ENCODE measurements at places on chromosomes 3 and 15.

- no peak for DNase-seq
Observed at GRCh38 chr3:22351806-22352205, 600.8 kb upstream of the ZNF385D start.

- DNase-seq = no peak
Observed at GRCh38 chr15:47442371-47442770, 274.9 kb upstream of the SEMA6D start.

DNA sequence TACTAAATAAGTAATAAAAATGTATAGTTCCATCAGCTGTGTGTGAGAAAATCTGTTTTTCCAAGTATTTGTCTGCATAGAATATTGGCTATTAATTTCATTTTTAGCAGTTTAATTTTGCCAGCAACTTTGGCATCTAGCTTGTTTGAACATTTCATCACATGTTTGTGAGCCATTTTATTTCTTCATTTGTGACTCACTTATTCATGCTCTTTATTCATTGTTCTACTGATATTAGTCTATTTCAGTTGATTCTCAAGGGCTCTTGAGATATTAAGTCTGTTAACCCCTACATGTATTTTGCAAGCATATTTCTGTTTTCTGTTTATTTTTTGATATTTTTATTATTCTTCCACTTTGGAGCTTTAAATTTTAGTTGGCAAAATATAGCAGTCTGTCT lies 74.0 kb upstream of the PHLDB2 start:
- DNase-seq = no peak

DNA sequence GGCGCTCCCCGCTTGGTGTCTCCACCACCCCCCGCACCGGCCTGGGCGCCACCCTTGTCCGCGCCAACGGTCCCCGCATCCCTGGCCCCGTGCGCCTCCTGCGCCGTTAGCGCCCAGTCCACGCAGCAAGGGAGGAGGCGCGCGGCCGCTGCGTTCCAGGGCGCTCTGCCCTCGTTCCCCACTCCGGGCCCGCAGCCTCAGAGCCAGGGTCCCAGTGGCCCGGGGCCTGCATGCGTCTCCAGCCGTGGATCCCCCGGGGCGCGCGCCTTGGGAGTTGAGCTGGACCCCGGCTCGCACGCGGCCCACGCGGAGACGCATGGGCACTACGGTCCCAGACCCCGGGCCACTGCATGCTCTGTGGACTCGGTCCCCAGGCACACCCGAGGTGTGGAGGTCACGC lies 7.4 kb upstream of the ITPKA start:
- DNase-seq = no peak

DNA sequence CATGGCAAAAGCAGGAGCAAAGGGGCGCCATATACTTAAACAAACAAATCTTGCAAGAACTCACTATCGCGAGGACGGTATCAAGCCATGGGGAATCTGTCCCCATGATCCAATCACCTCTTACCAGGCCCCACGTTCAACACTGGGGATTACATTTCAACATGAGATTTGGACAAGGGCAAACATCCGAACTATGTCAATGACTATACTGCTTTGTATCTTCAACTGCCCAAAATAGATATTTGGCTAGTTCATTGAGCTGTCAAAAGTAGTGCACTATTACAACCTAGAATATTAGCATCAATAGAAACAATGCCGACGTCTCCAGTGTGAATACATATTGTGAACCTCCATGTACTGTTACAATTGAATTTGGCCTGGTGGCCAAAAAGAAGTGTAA lies 760.4 kb downstream of the MCTP2 start:
- DNase-seq = no peak

DNA sequence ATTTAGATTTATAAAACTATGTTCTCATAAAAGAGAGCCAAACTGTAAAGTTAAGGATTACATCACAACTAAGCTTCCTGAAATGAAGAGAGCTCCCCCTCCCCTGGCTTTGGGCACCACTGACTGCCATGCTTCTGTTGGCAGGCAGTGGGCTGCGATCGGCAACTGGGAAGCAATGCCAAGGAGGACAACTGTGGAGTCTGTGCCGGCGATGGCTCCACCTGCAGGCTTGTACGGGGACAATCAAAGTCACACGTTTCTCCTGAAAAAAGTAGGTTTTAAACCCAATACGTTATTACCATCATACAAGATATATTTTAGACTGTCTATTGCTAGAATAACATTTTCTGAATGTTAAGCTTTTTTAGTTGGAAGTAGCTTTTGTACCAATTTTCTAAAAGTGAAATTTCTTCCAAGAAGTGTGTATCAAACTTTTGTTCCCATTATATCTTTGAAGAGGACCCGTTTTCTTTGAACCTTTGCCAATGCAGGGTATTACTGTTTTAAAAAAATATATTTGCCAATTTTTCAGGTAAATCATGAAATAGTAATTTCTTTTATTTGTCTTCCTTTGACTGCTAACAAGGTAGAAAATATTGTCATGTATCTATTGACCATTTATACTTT lies 184.1 kb downstream of the ADAMTSL3 start:
- DNase-seq = no peak

DNA sequence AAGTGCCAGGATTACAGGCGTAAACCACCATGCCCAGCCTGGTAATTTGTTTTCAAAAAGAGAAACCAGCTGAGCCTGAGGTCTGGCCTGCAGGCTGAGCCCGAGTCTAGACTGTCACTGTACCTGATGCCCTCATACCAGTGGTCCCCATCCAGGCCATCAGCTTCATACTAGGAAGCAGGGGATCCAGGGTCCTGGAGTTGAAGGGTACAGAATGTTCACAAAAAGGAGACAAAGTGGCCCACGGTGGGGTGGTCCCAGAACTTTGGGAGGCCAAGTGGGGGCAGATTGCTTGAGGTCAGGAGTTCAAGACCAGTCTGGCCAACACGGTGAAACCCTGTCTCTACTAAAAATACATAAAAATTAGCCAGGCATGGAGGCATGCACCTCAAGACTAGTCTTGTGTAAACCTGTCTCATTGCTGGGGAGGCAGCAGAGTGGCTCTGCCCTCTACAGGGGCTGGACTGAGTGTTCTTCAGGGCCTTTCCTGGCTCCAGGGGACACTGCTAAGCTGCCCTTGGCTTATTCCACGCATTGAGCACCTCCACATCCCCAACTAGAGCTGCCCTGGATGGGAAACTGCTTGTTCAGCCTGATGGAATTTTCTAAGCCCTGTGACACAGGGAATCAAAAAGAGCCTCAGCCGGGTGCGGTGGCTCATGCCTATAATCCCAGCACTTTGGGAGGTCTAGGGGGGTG lies 7.9 kb upstream of the HHATL start:
- no peak for DNase-seq

- no peak for DNase-seq
Observed at GRCh38 chr3:9340472-9340902, 22.4 kb upstream of the THUMPD3 start.

DNA sequence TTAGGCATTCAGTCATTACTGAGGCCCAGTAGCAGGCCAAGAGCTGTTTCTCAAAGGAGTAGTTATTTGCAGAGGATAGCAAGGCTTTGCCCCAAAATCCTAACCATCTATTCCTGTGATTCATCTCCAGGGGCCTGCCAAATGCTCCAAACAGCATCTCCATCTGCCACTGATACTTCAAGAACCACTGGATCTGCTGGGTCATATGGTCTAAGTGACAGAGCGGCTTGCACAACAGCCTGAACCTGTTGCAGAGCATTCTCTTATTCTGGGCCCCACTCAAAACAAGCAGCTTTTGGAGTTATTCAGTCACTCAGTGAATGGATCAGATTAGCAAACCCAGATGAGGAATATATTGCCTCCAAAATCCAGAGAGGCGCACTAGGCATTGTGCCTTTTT lies 68.8 kb upstream of the ALDH1A3 start:
- DNase-seq = no peak

DNA sequence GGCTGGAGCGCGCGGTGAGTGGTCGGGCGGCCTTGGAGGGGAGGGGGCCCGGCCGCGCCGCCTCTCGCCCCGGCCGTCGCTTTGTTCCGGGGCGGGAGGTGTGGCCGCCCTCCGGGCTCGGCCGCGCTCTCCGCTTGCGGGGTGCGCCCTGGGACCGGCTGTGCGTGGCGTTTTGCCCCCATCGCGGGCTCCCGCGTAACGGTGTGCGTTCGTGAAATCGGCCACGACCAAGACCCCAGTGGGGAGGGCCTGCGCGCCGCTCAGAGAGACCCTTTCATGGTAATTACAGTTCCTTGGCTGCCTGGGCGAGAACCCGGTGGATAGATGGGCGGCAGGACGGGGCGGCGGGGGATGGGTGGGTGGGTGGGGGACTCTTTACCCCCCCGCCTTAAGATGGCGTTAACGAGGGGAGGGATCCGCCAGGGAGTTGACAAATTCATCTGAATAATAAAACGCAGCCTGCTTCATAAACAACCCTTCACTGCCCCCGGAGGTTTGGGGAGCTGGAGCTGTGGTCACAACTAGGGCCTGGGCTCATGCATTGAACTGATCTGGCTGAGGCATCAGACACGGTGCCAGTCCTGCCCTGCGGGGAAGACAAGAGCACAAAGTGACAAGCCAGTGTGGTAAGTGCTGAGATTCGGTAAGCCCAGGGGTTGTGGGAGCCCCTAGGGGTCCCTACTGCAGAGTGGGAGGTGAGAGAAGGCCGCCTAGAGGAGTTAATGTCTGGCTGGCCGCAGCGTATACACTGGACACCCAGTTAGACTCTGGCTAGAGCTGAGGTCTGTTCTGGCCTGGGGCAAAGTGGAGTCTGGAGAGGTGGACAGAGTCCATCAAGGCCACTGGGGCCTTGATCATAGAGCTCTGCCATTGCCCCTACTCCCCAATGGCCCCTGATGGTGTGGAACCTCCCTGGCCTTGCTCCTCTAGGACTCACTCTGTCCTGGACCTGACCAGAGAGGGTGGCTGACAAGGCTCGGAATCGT lies 668 bp downstream of the MRAS start:
- no peak for DNase-seq

DNA sequence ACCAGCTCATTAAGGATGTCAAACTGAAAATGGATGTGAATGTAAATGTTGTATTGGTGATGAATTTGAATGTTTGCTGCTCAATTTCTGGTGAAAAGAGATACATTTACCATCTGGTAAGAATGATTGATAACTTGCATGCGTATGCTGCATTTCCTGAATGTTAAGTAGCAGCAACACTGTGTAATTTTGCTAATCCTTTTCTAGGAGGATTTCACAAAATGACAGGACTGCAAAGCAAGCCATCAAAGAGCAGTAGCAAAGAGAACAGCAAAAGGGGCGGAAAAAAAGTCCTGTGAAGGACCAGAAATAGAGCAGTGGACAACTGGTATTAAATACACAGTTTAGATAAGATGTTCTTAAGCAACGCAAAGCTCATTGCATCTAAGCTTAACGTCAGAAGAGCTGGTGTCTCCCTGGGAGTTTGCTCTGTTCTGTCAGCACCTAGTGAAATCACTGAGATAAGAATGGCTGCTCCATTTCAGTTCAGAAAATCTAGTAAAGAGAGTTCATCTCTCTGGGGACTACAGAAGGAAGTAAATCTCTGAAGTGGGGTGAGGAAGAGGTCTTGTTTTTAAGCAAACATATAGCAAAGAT lies 23.5 kb upstream of the PAQR5 start:
- DNase-seq = no peak

DNA sequence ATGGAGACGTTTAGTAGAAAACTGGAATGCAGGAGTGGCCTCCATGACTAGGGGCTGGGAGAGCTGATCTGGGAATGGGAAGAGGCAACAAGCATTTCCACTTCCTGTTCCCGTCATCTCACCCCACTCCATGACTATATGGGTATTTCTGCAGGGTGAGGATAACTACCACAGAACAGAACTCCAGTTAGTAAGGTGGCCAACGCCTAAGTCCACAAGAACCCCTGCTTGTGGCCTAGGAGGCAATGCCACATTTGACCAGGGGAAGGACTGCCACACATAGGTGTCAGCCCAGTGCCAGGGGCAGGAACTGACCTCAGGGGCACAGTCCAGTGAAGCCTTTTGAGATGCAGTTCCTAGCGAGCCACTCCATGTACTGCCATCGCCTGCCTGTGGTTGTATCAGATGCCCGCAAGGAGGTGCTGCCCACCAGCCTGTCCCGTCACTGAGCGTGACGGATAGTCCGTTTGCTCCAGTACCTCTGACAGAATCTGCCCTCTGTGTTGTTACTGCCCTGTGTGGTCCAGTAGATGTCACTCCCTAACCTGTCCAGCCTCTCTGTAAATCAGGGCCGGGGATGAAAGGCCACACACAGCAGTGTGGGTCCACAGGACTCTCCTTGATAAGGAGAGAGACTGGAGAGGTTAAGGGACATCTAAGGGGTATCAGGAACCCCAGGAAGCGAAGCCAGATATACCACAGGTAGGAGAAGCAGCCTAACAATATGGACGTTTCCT lies 3.5 kb upstream of the MTFMT start:
- DNase-seq = peak; percentile 43

- DNase-seq = no peak
Observed at GRCh38 chr15:46088486-46089445, 453.9 kb downstream of the SQOR start.

GRCh38 chr3:87867001-87867400 lies 191.8 kb downstream of the CGGBP1 start:
- no peak for DNase-seq

DNA sequence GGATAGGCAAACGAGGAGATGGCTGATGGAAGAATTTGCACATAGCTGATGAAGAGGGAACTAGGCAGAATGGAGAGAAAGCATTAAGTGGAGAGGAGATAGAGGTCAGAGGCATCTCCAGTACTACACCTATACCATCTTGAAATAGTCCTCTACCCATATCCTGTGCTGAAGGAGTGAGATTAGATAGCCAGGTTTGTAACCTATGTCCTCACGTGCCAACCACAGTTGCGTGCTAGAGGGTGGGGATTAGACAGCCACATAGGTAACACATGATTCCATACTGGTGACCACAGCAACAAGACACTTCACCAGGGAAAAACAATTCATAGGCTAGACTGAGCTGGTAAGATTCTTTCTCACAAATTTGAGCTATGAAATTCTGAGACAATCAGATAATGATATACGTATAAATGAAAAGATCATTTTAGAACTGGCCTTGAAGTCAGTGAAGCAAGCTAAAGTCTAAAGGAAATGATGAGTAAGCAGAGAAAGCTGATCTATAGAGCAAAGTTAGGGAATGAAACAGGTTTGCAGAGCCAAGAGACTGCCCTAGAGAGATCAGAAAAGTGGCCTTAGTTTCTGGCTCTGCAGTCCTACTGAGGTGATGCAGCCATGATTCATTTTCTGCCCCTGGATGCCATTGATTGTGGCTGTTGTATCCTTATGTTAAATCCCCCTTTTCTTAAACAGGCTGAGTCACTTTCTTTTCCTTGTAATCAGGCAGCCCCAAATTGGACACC lies 17.7 kb downstream of the MYNN start:
- no peak for DNase-seq

DNA sequence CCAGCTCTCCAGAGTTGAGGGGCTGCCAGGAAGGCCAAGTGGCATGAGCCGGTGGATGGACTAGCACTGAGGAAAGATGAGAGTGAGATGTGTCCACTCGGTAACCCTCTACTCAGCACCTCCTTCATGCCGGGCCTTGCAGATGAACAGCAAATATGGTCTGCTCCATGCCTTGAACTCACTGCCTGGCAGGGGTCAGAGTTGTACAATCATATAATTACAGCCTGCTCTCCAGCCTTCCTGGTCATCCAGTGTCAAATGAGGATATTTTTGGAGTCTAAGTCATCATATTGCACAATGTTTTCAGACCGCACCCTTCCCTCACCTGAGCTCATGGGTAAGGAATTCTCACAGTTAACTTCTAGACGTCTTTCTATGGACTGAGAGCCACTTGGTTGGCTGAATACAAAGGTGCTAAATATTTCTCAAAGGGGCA lies 4.9 kb downstream of the MGLL start:
- DNase-seq = no peak

GRCh38 chr15:61275901-61276300 lies 46.8 kb upstream of the RORA start:
- no peak for DNase-seq

All from CD4-positive, alpha-beta T cell treated with Interleukin-12 subunit alpha and Interleukin-12 subunit beta, for 1 hour (primary cell).